Glomerular endothelial cell (primary cell): ENCODE measurements at places on chromosomes 4 and X. TPM values are rescaled to one million over a fixed set of nuclear protein-coding genes. Genes with fewer than 3 reads are reported as not detected.

Gene NSD2
- 41.9 and 49.8 TPM in 2 replicates for total RNA-seq

Gene MSX1
- 6.6 and 13.0 TPM in 2 replicates for total RNA-seq

Gene NOX1
- not detected in 2 replicates for total RNA-seq

Gene MAGEA2
- not detected in 2 replicates for total RNA-seq

Gene NSDHL
- total RNA-seq: 21.5 and 23.4 TPM in 2 replicates

DNA sequence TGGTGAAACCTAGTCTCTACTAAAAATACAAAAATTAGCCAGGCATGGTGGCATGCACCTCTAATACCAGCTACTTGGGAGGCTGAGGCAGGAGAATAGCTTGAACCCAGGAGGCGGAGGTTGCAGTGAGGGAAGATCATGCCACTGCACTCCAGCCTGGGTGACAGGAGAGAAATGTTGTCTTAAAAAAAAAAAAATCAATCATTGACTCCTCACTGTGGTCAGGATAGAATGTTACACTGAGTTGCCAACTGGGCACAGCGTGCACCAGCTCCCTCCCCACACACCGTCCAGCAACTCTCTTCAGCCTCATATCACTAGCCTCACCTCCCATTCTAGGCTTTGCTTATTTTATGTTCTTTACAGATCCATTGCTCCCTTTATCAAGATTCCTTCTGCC is 79.5 kb downstream of the CHRNA9 start:
- DNase-seq: no peak

DNA sequence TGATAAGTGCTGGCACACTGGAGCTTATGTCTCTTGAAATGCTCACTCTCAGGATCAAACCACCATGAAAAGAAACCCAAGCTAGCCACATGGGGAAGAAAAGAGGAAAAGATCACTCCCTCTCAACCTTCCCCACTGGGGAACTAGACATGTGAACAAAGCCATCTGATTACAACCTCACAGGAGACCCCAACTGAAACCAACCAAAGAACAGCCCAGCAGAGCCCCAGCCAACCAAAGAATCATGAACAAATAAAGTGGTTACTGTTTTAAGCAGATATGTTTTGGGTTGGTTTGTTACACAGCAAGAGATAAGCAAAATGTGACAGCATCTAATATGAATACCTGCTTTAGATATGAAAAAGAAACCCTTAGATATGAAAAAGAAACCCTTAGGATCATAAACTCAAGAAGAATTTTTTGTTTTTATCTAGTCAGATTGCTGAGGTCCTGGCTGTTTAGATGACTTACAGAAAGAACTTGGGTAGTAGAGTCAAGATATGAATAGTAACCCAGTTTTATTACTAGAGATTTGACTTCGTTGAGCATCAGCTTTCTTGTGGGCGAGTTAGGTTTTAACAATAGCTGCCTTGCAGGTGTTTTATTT is 23.7 kb upstream of the TLR7 start:
- DNase-seq: no peak

GRCh38 chrX:150360331-150360730 is 2.8 kb upstream of the MAMLD1 start:
- DNase-seq: no peak

DNA sequence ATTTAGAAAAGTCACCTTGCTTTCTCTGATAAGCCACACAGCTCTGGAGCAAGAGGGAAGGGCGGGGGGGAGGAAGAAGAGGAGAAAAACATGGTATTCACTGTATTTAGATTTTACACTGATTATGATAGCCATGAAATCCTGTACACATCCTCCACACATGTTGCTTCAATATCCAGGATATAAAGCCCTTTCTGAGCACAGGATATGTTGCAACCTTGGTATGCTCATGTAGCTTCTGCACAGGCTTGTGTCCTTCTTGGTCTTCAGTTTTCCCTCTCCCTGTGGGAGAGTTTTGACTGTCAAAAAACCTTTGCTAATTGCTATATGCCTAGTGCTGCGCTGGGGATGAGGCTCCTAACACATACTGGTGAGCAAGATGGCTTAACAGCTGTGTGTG is 61.9 kb upstream of the DAPP1 start:
- DNase-seq: no peak

DNA sequence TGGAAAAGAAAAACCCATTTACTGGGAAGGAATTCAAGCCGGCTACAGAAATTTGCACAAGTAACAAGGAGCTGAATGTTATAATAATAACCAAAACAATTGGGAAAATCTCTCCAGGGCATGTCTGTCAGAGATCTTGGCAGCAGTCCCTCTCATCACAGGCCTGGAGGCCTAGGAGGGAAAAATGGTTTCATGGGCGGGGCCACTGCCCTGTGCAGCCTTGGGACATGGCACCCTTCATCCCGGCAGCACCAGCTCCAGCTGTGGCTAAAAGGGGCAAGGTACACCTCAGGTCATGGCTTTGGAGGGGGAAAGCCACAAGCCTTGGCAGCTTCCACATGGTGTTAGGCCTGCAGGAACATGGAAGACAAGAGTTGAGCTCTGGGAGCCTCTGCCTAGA is 513.1 kb upstream of the CNKSR2 start:
- no peak for DNase-seq

DNA sequence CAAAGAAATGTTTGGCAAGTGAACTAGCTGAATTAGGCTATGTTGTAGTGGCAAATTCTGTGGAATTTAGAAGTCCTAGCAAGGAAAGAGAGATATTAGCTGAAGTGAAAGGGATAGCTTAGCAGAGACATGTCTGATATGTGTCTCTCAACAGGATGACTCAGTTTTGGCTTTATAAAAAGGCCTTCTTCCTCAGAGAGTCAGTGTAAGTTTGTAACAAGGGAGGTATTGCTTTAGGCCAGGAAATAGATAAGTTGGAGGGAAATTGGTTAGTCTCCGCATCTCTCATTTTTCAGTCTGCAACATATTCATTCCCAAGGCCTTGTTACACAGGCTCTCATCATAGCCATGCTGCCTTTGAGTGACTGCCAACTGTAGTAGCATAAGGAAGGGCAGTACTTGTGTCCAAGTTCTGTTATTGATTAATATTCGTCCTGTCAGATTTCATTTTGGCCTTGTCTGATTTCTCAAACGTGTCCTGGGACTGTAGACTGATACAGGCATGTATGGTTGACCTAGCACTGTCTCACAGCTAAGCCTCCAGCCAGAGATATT is 4.0 kb downstream of the TMEM164 start:
- no peak for DNase-seq

DNA sequence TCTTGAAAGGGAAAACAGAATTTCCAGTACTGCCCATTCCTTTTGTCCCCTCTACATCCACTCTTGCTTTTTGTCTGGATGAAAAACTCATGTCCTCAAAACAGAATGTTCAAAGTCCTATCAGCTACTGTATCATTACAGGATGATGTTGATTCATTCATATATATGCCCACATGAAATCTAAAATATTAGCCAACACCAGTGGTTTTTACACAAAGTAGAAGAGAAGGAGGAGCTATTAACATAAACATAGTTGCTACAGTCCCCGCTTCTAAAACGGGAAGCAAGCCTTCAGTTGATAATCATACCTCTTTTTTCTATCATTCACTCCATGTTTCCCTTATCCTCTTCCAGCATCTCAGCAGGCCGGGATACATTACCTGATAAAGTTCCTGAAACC is 7.7 kb upstream of the THOC2 start:
- no peak for DNase-seq

DNA sequence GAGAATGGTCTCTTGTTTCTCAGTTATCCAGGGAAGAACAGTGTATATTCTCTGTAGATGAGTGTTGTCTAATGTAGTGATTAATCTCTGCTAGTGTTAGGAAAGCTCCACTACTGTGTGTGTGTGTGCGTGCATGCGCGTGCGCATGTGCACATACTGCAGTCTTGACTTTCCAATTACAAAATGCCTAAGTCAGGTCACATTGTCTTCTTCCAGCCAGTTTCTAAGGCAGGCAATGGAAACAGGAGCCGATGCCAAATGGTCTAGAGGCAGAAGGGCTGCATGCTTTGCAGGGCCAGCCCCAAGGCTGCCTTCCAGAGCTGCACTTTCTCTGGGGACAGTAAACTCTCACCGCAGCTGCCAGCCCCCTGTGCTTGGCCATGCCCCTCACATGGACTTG is 30.5 kb upstream of the NAP1L5 start:
- no peak for DNase-seq
